ENCODE measurements at places on chromosomes 4 and X. TPM values are rescaled to one million over a fixed set of nuclear protein-coding genes. Genes with fewer than 3 reads are reported as not detected.

The MGAT4D gene
- 0.10 TPM for total RNA-seq

The PNMA5 gene
- total RNA-seq = 1.5 TPM

The TADA2B gene
- total RNA-seq = 16.3 TPM

The C4orf51 gene
- not detected for total RNA-seq

The FGG gene
- not detected for total RNA-seq

The SSR4 gene
- 317 TPM for total RNA-seq

The PRKG2 gene
- total RNA-seq = 7.2 TPM

The TCP11X2 gene
- 0.39 TPM for total RNA-seq

The PFKFB1 gene
- 0.20 TPM for total RNA-seq

The MUC7 gene
- total RNA-seq = not detected

The ENPP6 gene
- total RNA-seq = 53.3 TPM

The PDZD4 gene
- 57.0 TPM for total RNA-seq

The FABP2 gene
- total RNA-seq = not detected

The NEK1 gene
- 42.6 TPM for total RNA-seq

The SPON2 gene
- total RNA-seq = 10.6 TPM

The RGN gene
- total RNA-seq = 10.2 TPM

The LRCH2 gene
- total RNA-seq = 8.5 TPM

The SPOCK3 gene
- 139 TPM for total RNA-seq

The FAM47E gene
- total RNA-seq = 9.4 TPM

The SGCB gene
- total RNA-seq = 36.4 TPM

The DCAF8L2 gene
- total RNA-seq = not detected

The SHROOM2 gene
- total RNA-seq = 15.5 TPM

The ZNF81 gene
- 10.1 TPM for total RNA-seq

The NOX1 gene
- not detected for total RNA-seq

The GABRE gene
- total RNA-seq = 23.4 TPM

The F8A3 gene
- total RNA-seq = 2.4 TPM

The KLHL34 gene
- total RNA-seq = 0.20 TPM

The NDST4 gene
- 15.6 TPM for total RNA-seq

The PPP1R3F gene
- 13.4 TPM for total RNA-seq

The KLB gene
- 0.30 TPM for total RNA-seq

The GAB3 gene
- 5.3 TPM for total RNA-seq

The MAGEE2 gene
- 2.6 TPM for total RNA-seq

The TMPRSS11A gene
- not detected for total RNA-seq

The ARMCX2 gene
- 67.4 TPM for total RNA-seq

The ARHGAP36 gene
- 21.0 TPM for total RNA-seq

The GLRB gene
- 70.1 TPM for total RNA-seq

The PNCK gene
- 24.2 TPM for total RNA-seq

The ZCCHC13 gene
- total RNA-seq = not detected

The CENPVL1 gene
- 2.0 TPM for total RNA-seq

The AFM gene
- total RNA-seq = not detected

The RHOXF2 gene
- total RNA-seq = not detected

The GAGE12H gene
- not detected for total RNA-seq

The GBA3 gene
- 0.55 TPM for total RNA-seq

The DNAAF6 gene
- 1.8 TPM for total RNA-seq

The OTC gene
- total RNA-seq = 0.30 TPM

The SOD3 gene
- 5.0 TPM for total RNA-seq

The F9 gene
- total RNA-seq = not detected

The CLGN gene
- 10.4 TPM for total RNA-seq

The TLL1 gene
- total RNA-seq = 4.7 TPM

The CXXC4 gene
- total RNA-seq = 29.1 TPM

The KLKB1 gene
- 23.7 TPM for total RNA-seq

The CDKL5 gene
- total RNA-seq = 15.3 TPM

The AMBN gene
- not detected for total RNA-seq

The IL21 gene
- not detected for total RNA-seq

All from spinal cord (tissue), 10 donors.